ENCODE measurements at places on chromosomes 4 and X.

- DNase-seq = no peak
Observed at GRCh38 chr4:112253382-112254000, 21.9 kb downstream of the AP1AR start.

DNA sequence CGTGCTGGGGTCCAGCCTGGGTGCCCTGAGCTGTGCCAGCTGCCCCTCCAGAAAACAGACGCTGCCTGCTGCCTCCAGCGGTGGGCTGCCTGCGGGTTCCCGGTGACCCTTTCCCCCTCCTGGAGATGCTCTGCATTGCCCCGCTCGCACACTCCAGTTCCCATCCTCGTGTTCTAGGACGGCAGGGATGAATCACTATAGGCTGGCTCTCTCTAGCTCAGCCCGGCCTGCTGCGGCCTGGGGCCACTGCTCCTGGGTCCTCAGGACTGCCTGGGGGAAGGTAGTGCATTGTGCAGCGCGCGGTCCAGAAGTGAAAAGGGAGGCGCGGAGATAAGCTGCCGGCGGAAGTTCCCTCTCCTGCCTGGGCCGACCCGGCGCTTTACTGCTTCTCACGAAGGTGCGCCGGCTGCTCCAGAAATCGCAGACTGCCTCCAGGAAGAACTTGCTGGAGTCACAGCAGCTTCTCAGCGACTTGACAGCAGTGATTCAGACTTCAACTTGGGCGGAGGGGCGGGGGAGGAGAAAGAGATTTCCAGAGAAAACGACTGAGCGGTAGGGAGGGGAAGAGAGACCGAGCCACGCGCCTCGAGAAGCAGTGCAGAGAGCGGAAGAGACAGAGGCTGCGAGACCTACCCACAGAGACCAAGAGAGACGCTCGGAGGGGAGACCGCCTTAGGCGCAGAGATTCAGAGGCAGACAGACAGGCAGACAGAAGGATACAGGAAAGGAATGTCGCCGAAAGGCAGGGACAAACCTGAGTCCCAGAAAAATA is 6.7 kb upstream of the MSX1 start:
- DNase-seq = peak; percentile 94

GRCh38 chrX:39995457-39995856 is 102.3 kb downstream of the BCOR start:
- DNase-seq = no peak

DNA sequence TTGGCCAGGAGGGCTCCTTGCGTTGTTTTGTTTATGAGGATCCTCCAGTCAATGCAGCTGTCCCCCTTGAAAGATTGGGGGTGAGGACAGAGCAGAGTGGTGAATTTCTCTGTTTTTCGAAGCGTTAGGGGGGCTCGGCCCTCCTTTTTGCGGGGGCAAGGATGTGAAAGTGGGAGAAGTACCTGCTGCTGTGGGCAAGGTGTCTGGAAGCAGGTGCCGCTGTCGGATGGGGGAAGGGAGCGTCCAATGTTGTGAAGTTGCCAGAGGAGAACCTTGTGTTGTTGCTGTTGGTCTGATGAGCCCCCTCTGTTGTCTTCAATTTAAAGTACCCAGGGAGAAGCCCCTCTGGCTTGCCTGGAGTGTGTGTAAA is 613 bp downstream of the GLRB start:
- DNase-seq = peak; percentile 15

DNA sequence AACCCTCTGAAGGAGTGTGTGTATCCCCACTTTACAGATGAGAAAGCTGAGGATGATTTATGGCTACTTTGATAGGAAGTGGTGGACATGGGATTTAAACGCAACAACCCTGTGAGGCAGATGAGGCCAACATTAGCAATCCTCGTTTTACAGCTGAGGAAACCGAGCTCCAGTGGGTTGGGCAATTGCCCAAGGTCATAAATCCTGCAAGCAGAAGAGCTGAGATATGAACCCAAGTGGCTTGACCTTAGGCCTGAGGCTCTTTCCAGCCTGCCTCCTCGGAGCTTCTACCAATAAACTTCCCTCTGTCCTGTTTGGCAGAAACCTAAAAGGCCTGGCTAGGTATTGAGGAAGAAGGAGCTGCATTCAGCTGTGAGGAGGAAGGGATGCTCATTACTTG is 185.5 kb upstream of the RBPJ start:
- no peak for DNase-seq

DNA sequence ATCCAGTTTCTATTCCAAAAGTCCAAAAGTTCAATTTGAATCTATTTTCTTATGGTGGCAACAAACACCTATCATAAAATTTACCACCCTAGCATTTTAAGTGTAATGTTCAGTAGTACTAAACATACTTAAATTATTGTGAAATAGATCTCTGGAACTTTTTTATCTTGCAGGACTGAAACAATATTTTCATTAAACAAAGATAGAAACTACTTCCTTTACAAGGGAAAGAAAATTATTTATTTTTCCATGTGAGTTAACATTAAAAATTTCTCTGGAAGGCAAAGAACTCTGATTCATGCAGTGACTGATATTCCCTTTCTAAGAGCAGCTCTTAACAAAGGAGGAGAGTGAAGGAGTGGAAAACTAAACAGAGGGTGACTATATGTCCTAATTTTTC is 40.2 kb downstream of the ADH7 start:
- DNase-seq = no peak

DNA sequence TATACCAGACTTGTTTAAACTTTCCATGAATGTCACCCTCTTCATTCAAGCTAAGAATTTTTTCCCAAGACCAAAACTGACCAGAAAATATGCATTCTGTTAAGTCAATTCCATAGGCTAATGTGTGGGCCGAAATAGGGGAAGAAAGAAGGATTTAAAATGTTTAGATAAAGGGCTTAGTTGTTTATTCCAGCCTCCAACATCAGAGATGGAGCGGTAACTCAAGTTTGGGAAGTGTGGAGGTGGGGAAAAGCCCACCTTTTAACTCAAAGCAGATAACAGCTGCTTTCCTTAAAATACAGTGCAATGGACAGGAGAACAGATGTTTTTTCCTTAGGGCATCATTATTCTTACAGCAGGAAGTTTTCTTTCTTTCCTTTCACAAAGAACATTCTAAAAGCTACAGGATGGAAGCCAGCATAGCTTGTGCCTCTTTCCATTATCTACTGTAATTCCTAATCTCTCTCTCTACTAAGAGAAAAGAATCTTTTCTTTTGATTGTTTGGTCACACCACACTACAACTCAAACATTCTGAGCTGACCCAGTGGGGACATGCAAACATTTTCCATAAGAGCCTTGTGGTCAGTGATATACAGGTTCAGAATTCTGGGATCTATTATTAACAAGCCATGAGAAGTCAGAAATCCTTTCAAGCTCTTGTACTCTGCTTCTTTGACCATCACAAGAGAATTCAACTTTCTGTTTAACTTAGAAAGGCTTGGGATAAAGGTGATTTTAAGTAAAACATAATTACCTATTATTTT is 101.6 kb downstream of the PDE5A start:
- no peak for DNase-seq

GRCh38 chr4:95580226-95580625 is 31.5 kb upstream of the UNC5C start:
- DNase-seq = no peak

DNA sequence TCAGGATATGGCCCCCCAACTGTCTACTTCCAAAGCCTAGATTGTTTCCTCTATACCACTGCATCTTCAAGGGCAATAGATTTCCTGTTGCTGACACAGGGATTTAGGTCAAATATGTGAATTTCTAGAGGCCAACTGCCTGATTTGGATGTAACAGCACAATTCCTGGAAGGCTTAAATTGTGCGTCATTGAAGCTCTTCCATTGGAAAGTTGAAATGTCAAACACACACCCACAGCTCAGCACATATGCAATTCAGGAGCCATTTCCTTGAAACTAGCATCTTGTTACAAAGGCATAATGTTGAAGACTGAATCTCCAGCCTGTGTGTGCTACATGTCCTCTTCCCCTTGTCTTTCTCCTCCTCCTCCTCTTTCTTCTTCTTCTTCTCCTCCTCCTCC is 158.6 kb downstream of the STK32B start:
- no peak for DNase-seq

- no peak for DNase-seq
Observed at GRCh38 chrX:132071254-132071653, 48.2 kb downstream of the STK26 start.

- no peak for DNase-seq
Observed at GRCh38 chr4:40301603-40302002, 33.5 kb upstream of the CHRNA9 start.

GRCh38 chrX:95063554-95063953 is 1389.5 kb downstream of the FAM133A start:
- DNase-seq = no peak

GRCh38 chr4:122746485-122746965 is 14.0 kb downstream of the BBS12 start:
- no peak for DNase-seq

DNA sequence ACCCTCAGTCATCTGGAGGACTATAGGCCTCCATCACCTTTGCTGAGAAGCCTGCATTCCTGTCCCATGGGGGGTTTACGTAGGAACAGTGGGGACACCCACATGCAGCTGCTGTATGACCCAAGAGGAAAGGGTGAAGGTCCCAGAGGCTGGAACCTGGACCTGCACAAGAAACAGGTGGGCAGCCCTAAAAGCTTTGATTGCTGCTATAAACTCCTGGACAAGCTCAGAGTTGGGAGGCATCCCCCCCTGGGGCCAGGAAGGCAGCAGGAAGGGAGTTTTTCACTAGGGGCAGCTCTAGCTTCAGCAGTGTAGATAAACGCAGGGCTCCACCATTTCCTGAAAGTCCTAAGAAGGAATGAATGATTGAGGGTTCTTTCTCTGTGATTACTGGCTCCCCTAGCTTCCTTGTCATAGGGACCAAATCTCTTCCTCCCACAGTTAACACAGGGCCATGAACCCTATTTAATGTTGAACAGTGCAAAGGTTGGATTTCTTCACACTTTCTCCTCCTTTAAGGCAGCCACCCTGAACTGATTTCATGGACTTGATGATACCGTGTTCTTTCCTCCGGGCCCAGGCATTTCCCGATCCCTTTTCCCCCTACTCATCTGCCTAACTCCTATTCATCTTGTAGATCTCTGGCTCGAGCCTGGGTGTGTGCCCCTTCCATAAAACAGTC is 84.2 kb downstream of the CHRNA9 start:
- no peak for DNase-seq

- no peak for DNase-seq
Observed at GRCh38 chr4:130043732-130044160, 947.8 kb downstream of the C4orf33 start.

DNA sequence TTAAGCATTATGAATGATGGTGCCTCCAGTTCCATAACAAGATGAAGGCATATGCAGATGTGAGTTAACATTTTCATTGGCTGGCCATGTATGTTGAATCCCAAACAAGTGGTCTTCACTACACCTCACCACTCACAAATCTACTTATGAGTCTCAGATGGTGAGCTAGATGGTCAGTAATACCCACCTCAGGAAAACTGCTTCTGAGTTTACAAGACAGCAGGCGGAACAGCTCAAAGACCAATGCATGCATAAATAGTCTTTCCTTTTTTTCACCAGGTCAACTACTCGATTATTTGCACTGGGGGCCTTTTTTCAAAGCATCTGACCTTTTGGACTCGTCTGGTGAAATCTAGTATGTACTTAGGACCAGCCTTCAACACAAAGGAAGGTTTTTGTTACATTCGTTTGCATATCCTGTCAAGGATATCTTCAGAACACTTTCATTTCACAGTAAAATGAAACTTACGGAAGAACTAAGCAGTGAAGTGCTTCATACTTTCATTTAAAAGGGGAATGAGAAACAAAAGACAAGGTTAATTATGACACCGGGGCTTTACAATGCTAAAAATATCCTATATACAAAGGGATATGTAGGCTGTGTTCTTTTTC is 23.1 kb upstream of the TLR7 start:
- DNase-seq = no peak
